ENCODE measurements at places on chromosomes 7 and 10.
A peak's percentile ranks its signal among the peaks of the same experiment; 100 is the strongest.

- DNase-seq, result peak; percentile 22
These were observed 75.7 kb downstream of the IMMP2L start for GRCh38 chr7:111486472-111487142.

- no peak for DNase-seq
These were observed 74.9 kb upstream of the PPIF start for GRCh38 chr10:79272353-79272752.

DNA sequence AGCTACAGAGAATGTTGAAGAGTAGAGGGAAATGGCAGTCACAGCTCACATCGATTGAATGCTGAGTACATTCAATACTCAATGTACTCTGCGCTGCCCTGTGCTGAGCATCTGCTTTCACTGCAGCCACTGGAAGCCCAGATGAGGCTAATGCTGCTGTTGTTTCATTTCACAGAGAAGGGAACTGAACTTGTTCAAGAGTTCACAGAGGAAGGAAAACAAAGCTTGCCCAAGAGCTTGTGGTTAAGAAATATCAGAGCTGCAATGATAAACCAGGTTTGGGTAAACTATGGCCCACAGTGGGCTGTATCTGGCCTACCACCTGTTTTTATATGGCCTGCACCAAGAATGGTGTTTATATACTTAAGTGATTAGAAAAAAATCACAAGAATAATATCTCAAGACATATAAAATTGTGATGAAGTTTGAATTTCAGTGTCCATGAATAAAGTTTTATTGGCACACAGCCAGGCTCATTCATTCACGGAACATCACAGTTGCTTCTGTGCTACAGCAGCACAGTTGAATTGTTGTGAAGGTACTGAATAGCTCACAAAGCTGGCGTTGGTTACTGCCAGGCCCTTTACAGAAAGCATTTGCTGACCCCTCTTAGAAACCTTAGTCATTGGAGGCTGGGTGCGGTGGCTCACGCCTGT lies 64.1 kb downstream of the CFAP58 start:
- no peak for DNase-seq

- DNase-seq, result no peak
These were observed 123.5 kb upstream of the FERD3L start for GRCh38 chr7:19268737-19269136.

DNA sequence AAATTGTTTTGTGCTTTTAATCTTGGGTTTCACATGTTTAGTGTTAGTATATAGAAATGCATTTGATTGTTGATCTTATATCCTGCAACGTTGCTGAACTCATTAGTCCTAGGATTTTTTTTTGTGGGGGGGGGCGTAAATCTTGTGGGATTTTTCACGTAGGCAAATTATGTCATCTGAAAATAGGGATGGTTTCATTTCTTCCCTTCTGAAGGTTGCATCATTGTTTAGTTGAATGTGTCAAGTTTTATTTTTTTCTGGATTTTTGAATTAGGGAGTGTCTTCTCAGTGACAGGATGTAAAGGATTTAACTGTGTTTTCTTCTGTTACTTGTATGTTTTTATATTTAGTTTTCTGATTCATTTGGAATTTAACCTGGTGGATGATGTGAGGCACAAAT lies 26.7 kb downstream of the MKLN1 start:
- DNase-seq, result peak; percentile 14

GRCh38 chr7:129768614-129769399 lies 157.3 kb downstream of the NRF1 start:
- DNase-seq, result no peak
